ENCODE measurements at places on chromosomes 4 and X. TPM values are rescaled to one million over a fixed set of nuclear protein-coding genes. Genes with fewer than 3 reads are reported as not detected.

Gene ADH1A
- total RNA-seq: not detected

Gene USP11
- total RNA-seq: 54.1 TPM

Gene CACNA1F
- 0.31 TPM for total RNA-seq

Gene TMSB15A
- 0.82 TPM for total RNA-seq

Gene AGTR2
- total RNA-seq: not detected

Gene SPANXA2
- not detected for total RNA-seq

Gene C1QTNF7
- total RNA-seq: not detected

Gene IGFBP7
- 1,922 TPM for total RNA-seq

Gene KLHL2
- total RNA-seq: 34.7 TPM

Gene FRMPD4
- total RNA-seq: 0.16 TPM

Gene XAGE1B
- total RNA-seq: not detected

Gene SPANXB1
- total RNA-seq: not detected

Gene DMD
- total RNA-seq: 0.32 TPM

Gene GYPA
- not detected for total RNA-seq

Gene PPP4R3C
- total RNA-seq: not detected

Gene MAEA
- total RNA-seq: 99.9 TPM

Gene TEX13D
- not detected for total RNA-seq

Gene NOCT
- 7.6 TPM for total RNA-seq

Gene MAGEB10
- not detected for total RNA-seq

Gene PSAPL1
- total RNA-seq: not detected

Gene MAML3
- total RNA-seq: 3.7 TPM

Gene LGI2
- 0.06 TPM for total RNA-seq

Gene RIPPLY1
- not detected for total RNA-seq

Gene NRK
- not detected for total RNA-seq

Gene GUCY2F
- not detected for total RNA-seq

Gene HTR2C
- not detected for total RNA-seq

Gene TSPAN6
- 84.7 TPM for total RNA-seq

Gene DMRTC1B
- not detected for total RNA-seq

Gene APEX2
- total RNA-seq: 7.4 TPM

Gene LANCL3
- total RNA-seq: 0.16 TPM

Gene HMGB3
- total RNA-seq: 23.5 TPM

Gene SMIM10L2A
- 0.50 TPM for total RNA-seq

Gene PDCL2
- not detected for total RNA-seq

Gene WDFY3
- 55.0 TPM for total RNA-seq

Gene RBM47
- not detected for total RNA-seq

Gene TEX28
- 0.16 TPM for total RNA-seq

Gene FAM149A
- 0.19 TPM for total RNA-seq

Gene ADH7
- not detected for total RNA-seq

Gene CSAG2
- not detected for total RNA-seq

Gene FDCSP
- total RNA-seq: not detected

Gene N4BP2
- 7.5 TPM for total RNA-seq

Gene HEPH
- total RNA-seq: 0.16 TPM

Gene DCAF12L2
- not detected for total RNA-seq
